Smooth muscle cell of the pulmonary artery (primary cell): ENCODE measurements at places on chromosomes 5 and 9. TPM values are rescaled to one million over a fixed set of nuclear protein-coding genes. Genes with fewer than 3 reads are reported as not detected.

Gene EIF4E1B
- total RNA-seq, result not detected in 2 replicates

Gene ST8SIA4
- 0.30 and 1.1 TPM in 2 replicates for total RNA-seq

Gene MAP1B
- 199 and 381 TPM in 2 replicates for total RNA-seq

Gene PCDHAC1
- 0.07 and 0.26 TPM in 2 replicates for total RNA-seq

Gene MAMDC2
- 4.7 and 8.6 TPM in 2 replicates for total RNA-seq
